Stimulated activated CD8-positive, alpha-beta memory T cell treated with anti-CD3 and anti-CD28 coated beads, Interleukin-4, amount 100 ng/mL, for 1 hour (primary cell): ENCODE measurements at places on chromosomes 1 and 21.

- no peak for DNase-seq
Observed at GRCh38 chr1:157540852-157541251, 11.5 kb downstream of the FCRL5 start.

DNA sequence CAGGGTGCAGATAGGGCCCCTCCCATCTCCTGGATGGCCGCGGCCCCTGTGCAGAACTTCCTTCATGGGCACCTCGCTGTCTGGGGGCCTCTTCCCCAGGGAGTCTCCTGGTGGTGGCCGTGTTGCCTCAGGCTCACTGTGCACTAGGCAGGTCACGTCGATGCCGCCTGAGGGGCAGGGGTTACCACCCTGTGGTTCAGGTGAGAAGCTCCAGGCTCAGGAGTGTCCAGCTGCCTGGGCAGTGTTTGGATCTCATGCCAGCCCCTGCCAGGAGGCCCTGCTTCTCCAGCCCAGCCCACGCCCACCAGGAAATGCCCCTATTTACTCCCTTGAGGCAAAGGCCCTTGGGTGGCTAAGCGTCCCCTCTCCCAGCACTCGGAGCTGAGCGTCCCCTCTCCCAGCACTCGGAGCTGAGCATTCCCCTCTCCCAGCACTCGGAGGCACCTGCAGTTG, 2.1 kb downstream of the ITGB2 start:
- DNase-seq, result no peak

DNA sequence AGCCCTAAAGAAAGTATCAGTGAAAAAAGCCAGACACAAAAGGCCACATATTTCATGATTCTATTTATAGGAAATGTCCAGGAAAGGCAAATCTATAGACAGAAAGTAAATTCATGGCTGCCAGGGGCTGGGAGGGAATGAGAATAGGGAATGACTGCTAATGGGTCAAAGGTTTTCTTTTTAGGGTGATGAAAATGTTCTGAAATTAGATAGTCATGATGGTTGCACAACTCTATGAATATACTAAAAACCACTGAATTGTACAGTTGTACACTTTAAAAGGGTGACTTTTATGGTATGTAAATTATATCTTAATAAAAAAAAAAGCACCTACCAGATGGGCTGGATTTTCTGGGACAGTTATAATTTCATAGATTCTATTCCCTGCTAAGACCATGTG, 114.8 kb downstream of the CNIH3 start:
- DNase-seq, result no peak

- DNase-seq, result no peak
Observed at GRCh38 chr1:40742363-40743061, 41.1 kb upstream of the KCNQ4 start.

GRCh38 chr1:42335809-42336518, 929 bp upstream of the FOXJ3 start:
- DNase-seq, result no peak

DNA sequence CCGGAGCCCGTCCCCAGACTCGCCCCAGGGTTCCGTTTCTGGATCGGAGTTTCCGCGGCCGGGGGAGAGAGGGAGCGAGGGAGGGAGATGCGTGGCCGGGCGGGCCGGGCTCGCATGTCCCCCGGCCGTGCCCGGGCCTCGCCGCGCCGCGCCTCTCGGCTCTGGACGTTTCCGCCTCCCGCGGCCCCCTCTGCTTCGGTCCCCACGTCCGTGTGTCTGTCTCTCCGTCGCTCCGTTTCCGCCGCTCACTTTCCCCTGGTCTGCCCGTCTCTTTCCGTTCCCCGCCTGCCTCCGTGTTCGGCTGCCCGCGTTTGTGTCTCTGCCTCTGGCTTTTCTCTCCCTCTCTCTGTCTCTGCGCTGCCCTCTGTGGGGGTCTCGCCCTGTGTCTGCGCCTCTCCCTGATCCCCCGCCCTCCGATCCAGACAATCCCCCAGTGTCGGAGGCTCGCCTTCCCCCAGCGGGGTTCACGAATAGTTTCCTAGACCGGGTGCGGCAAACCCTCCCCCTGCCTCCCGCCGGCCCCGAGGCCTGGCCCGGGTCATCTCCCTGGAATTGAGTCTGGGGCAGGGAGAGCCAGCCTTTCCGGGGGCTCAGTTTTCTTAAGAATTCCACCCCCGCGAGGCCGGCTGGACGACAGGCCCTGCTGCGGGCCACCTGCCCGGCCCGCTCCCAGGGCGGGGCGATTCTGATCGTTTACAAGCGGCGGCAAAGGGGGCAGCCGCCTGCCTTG, 735 bp downstream of the NBL1 start:
- DNase-seq, result peak; percentile 24
